ENCODE measurements at places on chromosomes 13 and 19.

GRCh38 chr13:94415500-94416237 is 63.8 kb downstream of the DCT start:
- no peak for DNase-seq

DNA sequence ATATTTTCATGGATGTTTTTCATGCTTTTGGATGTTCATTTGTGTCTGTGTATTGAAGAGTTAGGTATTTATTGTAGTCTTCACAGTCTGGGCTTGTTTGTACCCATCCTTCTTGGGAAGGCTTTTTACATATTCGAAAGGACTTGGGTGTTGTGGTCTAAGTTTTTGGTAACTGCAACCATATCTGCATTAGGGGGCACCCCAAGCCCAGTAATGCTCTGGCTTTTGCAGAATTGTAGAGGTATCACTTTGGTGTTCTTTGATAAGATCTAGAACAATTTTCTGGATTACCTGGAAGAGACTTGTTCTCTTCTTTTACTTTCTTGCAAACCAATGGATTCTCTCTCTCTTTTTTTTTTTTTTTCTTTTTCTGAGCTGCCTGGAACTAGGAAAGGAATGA is 581.3 kb downstream of the DACH1 start:
- DNase-seq, result no peak

GRCh38 chr13:36555151-36555986 is 118.5 kb upstream of the SERTM1 start:
- no peak for DNase-seq

- no peak for DNase-seq
Observed at GRCh38 chr13:25310891-25311290, 9.5 kb downstream of the NUP58 start.

DNA sequence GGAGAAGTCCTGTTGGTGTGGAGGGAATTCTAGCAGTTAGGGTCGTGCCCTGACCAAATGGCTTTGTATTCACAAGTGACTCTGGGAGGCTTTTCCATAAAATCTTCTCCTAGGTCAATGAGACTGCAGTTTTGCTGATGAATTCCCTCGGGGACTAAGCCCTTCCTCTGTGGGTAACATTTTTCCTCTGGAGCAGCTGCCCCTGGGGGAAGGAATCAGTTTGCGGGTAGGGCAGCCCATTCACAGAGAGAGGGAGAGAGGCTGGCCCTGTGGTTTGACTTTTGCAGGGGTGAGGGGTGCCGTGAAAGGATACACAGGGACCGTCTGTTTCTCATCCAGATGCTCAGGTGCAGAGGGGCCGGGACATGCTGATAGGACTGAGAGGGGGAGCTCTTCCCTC is 67.3 kb downstream of the ERICH6B start:
- no peak for DNase-seq

GRCh38 chr19:18775586-18776287 is 15.4 kb downstream of the COMP start:
- DNase-seq, result no peak

- DNase-seq, result peak; percentile 43
Observed at GRCh38 chr13:108342369-108343289, 73.1 kb downstream of the TNFSF13B start.

GRCh38 chr13:44197791-44198770 is 175.5 kb upstream of the SERP2 start:
- DNase-seq, result no peak

DNA sequence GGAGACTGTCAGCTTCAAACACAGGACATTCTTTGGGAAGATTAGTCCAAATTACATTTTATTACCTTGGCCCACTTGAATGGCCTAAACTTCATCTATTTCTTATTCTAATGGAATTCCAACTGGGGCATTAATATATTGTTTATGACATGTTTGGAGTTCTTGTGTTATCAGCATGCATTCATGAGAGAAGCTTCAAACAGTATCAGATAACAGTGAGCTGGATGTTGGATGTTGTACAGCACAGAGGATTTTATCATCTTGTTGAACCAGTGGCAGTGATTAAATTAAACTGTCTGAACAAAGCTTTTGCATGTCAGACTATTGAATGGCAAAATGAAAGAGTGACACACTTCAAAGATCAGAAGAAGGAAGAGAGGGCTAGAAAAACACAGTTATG is 50.0 kb downstream of the MZT1 start:
- DNase-seq, result no peak

All from K562 (cell line).